ENCODE measurements at places on chromosomes 7 and 10.
A peak's percentile ranks its signal among the peaks of the same experiment; 100 is the strongest.

GRCh38 chr10:124599588-124600050, 138.0 kb downstream of the LHPP start:
- no peak for DNase-seq

DNA sequence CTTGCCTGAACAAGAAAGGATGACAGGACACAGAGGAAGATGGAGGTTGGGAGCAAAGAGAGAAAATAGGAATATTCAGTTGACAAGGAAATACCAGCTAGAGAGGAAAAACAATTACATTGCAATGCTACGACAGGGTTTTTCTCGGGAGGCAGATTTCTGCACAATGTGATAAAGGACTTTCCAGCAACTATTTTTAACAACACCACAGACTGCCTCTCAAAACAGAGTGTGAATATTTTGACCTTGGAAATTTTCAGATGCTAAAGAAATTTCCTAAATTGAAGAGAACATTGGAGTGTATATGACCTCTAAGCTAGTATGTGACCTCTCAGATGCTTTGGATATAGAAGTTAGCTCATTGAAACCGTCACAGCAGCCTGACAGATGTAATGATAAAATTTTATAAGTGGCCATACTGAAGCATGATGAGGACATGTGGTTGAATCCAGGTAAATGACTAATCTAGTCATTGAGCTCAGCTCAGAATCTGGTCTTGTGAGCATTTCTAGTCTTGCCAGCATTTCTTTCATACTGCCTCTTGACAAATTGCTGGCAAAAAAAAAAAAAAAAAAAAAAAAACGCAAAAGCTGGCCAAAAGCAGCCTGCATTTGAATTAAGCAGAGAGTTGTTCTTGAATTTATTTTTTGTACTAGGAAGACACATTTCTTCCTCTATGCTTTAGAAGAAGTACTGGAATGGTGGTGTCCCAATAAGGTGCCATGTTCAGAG, 24.4 kb downstream of the GPR141 start:
- DNase-seq = no peak

DNA sequence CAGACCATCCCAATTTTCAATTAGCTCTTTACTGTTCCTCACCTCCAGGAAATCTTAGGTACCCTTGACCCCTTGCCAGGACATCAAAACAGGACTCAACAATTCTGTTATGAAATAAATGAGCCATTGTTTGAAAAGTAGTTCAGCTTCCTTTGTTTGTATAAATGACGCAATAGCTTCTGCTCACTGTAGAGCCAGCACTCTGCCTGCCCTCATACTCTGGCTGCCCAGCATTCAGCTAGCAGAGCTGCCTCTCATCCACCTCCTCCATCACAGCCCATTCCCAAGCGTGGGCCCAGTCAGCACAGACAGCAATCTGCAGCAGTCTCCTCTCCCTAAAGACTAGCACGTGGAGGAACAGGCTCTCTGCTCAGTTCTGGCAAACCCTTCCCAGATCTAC, 478.6 kb downstream of the GRID1 start:
- DNase-seq = no peak

DNA sequence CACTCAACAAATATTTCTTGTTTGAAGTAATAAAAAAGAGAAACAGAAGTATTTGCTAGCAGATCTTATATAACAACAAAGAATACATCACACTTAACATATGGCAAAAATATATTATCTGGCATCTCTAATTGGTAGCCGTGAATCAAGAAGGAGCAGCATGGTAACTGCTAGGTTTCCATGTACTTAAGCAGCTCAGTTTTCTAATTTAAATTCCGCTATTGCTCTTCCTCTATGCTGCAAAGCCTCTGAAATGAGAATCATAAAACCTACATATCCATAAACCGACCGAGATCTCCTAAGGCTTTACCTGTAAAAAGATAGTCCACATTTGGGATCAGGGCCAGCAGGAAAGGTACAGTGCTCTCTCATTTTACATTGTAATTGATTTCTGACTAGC, 76.6 kb upstream of the PTPRZ1 start:
- no peak for DNase-seq

- DNase-seq = no peak
Measured at GRCh38 chr10:70566515-70567290, 35.8 kb downstream of the PRF1 start.

DNA sequence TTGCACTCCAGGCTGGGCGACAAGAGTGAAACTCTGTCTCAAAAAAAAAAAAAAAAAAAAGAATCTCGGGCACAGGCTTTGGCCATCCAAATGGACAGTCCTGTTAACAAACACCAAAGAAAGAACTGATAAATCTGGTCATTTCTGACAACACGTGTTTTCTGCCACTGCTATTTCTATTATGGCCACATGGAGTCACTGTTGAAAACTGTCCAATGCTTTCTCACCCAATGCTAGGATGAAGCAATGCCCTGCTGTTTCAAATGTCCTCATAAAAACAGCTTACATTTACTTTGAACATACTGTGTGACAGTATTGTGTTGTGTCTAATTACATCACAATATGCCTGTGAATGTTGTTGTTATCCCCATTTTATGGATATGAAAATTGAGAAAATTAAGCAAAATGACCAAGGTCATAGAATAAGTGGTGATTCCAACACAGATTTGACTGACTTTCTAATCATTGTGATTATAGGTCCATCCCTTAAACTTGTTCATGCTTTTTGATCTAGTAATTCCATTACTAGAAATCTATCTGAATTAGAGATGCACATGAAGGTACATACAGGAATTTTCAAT, 19.9 kb upstream of the MAP3K8 start:
- peak; percentile 81 for DNase-seq

DNA sequence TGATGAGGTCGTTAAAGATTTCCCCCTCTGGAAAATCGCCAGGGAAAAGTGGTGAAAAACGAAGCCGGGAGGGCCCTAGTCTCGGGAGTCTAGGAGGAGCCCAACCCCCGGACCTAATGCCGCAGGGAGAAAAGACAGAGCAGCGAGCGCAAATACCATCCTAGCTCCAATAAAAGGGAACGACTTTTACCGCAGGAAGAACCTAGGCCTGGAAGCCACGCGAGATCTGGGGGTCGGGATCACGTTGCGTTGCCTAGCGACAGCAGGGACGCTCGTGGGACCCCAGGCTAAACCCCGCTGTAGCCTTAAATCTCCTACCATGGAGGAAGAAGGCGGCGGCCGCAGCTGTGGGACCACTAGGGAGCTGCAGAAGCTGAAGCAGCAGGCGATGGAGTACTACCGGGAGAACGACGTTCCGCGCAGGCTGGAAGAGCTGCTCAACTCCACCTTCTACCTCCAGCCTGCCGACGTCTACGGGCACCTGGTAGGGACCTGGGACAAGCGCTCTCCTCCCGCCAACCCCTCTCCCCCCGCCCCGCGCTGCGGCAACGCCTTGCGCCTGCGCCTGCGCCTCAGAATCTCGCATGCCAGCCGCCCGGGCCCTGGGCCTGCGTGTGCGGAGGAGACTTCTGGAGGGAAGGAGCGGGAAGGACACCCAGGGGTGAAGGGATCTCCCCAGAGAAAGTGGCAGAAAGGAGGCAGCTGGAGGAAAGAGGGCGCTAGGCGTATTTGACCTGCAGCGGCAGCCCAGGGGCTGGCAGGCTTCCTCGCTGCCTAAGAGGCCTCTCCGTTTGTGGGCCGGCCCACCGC, at the start of gene ENO4:
ENO4 (plus strand) TSS at position 252 of the 810 bp plus-strand sequence; CDS start at position 320, 68 bp downstream.
- DNase-seq = peak; percentile 93

- no peak for DNase-seq
Measured at GRCh38 chr10:74083304-74083703, 67.3 kb downstream of the AP3M1 start.
